ENCODE measurements at places on chromosomes 3 and 15.

- no peak for DNase-seq
Observed at GRCh38 chr3:198030726-198031125, 70.7 kb downstream of the LMLN start.

DNA sequence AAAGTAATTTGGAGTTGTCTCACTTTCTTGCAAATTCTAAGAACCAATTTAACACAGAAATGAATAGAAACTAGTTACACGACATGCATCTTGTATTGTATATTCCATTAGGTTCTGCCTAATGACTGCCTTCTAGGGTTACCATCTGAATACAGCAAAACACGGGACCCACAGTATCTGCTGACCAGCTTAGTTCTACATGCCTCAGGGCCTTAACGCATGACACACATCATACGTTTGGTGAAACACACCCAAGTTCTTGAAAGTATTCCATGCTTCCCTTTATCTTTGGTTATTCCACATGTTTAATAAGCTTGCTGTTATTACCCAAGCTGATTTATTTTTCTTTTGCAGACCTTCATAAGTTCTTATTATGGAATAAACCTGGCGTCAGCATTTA lies 27.9 kb downstream of the APH1B start:
- no peak for DNase-seq

DNA sequence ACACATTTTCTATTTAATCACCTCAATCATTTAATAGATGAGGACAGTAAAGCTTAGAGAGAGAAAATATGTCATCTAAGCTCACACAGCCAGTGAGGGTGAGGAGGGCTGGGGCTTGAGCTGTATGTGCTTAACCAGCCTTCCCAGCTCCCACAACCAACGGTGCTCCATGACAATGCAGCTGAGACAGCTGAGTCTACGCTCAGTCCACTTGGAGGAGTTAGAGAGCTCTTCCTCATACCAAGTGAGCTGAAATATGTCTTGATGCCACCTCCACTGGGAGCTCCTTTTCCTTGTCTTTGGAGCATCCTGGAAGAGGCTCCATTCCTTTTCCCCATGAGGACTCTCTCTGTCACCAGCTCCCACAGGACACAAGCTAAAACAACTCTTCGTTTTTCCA lies 9.3 kb downstream of the HOMER2 start:
- no peak for DNase-seq

GRCh38 chr3:71395927-71396695 lies 187.4 kb downstream of the FOXP1 start:
- DNase-seq: no peak

- no peak for DNase-seq
Observed at GRCh38 chr3:124209426-124209825, 217.5 kb upstream of the ROPN1 start.

DNA sequence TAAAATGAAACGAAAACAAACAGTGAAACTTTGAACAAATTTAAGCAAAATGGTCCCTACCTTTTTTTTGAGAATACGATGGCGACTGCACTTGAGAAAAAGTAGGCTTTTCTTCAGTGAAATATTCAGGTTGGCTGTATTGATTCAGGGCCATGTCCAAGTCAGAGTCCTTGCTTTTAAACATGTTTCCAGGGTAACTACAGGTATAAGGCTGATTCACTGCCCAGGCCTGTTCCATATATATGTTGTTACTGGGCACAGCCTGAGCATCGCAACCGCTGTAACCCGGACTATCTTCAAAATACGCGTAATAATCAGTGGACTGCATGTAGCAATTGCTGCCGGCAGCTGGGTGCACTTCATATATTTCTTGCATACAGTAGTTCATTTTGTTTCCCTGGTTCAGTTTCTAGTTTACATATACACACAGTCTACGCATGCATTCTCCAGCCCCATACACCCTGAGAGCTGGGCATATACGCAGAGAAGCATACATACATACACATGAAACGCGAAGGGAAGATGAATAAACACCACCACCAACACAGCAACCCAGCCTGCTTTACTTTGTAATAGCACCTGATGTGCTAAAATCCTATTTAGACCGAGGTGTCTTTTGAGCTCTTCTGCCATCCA lies 220.0 kb downstream of the NR1D2 start:
- no peak for DNase-seq

GRCh38 chr3:20160230-20160629 lies 25.8 kb downstream of the SGO1 start:
- no peak for DNase-seq

DNA sequence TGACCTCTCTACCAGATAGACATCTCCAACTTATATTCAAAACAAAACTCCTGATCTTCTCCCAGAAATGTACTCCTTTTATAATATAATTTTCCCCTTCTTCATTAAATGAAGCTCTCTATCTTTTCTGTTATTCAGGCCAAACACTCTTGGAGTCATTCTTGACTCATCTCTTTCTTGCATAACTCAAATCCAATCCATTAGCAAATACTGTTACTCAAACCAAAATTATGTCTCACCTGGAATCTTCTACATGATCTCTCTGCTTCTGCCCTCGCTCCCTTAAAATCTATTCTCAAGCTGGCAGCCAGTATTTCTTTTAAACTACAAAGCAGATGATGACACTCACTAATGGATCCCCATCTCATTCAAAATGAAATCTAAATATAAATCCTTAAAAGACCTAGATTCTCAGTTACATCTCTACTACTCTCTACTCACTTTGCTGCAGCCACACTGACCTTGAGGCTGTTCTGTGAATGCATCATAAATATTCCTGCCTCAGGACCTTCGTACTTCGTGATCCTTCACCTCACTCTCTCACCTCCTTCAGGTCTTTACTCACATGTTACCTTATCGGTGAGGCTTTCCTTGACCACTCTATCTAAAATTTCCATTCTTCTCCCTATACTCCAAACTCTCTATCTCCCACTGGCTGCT lies 160.9 kb downstream of the TBC1D5 start:
- DNase-seq: no peak

- DNase-seq: no peak
Observed at GRCh38 chr3:151002003-151002981, 29.8 kb upstream of the CLRN1 start.

DNA sequence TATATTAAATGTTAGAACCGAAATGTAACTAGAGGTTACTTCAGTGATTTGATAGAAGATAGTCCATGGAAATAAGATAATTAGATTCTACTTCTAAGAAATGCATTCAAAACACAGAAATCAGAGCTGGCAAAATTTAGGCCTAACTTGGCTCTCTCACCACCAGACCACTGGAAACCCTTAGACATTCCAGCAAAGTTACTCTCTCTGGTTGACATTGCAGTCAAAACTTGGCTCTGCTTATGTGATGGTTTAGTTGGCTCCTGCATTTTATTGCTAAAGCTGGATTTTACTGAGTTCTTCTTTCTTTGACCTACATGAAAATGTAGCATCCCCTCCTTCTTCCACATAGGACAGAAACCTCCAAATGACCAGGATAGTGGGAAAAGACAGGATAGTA lies 35.4 kb upstream of the CBLB start:
- DNase-seq: no peak

DNA sequence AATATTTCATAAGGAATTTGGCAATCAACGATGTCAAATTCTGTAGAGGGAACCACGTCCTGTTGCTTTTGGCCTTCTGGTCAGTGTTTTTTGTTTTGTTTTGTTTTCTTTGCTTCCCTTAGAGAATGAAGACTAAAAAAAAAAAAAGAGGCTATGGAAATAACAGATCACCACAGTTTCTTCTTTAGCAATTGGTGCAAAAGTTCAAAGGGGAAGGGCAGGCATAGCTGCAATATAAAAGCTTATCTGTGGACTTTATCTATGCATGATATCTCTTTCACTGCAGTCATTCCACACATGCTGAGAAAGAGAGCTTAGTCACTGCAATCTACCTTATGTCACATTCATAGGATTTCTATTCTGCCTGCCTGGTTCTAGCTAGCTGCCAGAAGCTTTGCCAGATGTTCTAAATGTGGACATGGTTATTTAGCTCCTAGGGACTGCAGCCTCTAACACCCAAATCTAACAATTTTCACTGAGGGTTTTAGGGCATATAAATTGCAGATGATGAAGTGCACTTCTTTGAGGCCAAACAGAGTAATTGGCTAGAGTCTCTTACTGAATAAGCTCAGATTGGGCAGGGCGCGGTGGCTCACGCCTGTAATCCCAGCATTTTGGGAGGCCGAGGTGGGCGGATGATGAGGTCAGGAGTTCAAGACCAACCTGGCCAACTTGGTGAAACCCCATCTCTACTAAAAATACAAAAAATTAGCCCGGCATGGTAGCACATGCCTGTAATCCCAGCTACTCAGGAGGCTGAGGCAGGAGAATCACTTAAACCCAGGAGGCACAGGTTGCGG lies 637.2 kb downstream of the NTRK3 start:
- DNase-seq: no peak

DNA sequence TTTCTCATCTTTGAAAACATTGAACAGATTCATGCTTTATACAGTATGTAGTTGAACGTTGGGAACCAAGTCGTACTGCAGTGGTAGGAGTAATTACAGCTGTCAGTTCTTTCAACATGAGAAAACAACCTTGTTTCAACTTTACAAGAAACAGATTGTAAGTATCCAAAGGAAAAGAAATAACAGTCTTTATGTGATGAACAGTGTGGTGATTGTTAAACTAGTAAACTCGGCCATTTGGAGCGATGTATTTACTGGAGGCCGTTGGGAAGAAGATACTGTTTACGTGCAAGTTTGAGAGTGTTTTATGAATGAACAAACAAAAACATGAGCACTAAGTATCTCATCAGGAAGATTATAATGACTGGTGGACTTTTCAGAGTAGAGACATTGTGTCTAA lies 48.4 kb downstream of the EPHA3 start:
- DNase-seq: no peak

DNA sequence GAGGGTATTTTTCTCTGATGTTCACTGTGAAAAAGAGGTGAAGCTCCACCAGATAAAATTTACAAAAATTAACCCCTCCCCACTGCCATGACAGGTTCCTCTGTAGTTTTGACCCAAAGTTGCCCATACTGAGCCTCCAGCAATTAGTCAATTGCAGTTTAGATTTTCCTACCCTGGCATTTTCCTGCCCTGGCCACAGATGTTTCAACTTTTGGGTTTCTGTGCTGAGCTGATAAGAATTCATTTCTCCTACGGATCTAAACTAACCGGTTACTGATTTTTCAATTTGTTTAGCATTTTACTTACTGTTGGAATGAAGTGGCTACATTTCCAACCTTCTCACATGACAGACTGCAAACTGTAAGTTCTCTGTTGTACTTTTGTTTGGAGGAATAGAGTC lies 1346.1 kb upstream of the EPHA6 start:
- DNase-seq: no peak

GRCh38 chr3:101970905-101971304 lies 121.6 kb downstream of the NFKBIZ start:
- no peak for DNase-seq

- DNase-seq: no peak
Observed at GRCh38 chr15:92725171-92725570, 69.6 kb upstream of the FAM174B start.

- no peak for DNase-seq
Observed at GRCh38 chr15:86741917-86742316, 662.2 kb downstream of the AGBL1 start.

DNA sequence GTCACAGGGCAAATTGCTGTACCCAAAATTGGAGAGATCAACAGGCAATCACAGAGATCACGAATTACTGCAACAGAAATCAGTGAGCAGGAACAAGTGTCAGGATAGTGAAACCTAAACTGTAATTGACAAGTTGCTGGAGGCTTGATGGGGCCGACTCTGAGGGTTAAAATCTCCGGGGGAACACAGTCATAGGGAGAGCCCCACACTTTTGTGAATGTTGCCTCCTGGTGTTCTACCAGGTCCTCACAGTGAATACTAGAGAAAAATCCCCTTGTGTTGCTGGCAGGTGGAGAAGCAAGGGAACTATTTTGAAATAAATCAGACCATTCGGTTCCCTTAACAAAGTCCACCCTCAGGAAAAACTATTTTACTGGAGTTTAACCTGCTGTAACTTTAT lies 697.5 kb upstream of the CBLB start:
- no peak for DNase-seq

All from stimulated activated CD8-positive, alpha-beta memory T cell treated with anti-CD3 and anti-CD28 coated beads, Interleukin-15, amount 100 ng/mL, for 1 hour (primary cell).